ENCODE measurements at places on chromosomes 3 and 15.

DNA sequence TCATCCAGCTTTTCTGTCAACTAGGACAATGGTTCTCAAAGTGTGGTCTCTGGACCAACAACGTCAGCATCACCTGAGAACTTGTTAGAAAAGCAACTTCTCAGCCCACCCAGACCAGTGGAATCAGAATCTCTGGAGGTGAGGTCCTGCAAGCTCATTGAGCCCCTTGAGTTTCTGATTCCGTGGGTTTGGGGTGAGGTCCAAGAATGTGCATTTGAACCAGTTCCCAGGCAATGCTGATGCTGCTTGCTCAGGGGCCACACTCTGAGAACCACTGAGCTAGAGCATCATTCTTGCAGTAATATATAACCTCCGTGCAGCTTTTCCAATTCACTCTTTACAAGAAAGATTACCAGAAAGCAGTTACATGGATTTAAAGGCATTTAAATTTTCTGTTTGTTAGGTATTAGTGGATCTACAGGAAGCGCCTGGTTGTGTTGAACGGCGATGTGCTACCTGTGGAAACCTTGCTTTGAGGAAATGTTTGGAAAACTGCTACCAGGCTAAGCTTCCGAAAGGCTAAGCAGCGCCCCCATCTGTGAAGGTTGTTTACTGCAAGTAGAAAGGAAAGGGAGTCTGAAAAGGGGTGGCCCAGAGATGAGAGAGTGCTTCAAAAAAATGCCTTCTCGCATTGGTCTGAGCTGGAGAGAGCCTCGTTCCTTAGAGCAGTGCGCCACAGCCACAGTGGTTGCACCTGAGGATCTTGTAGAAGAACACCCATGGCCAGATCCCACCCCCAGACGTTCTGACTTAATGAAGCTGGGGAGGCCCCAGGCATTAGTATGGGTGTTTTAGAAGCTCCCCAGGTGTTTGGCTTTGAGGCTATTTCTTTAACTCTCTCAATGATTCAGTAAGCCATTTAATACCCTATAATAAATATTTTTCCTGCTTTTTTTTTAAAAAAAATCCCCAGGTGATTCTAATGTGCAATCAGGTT is 50.0 kb downstream of the RLBP1 start:
- DNase-seq = no peak

GRCh38 chr3:134216191-134216764 is 34.4 kb downstream of the RYK start:
- DNase-seq = no peak

DNA sequence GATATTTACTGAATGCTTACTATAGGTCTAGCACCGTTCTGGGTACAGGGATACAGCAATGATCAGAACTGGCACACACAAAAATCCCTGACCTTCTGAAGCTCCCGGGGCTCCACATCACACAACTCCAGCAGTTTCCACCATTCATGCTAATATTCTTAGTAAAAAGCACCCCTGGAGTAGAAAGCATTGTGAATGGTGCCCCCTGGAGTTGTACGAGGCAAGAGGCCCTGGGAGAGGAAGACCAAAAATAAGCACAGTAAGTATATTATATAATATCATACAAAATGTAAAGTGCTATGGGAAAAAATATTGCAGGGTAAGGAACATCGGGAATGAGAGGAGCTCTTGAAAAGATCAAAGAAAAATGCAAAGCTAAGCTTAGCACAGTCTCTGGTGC is 790 bp upstream of the SRGAP3 start:
- DNase-seq = no peak

GRCh38 chr3:9322780-9323179 is 40.1 kb upstream of the THUMPD3 start:
- no peak for DNase-seq

DNA sequence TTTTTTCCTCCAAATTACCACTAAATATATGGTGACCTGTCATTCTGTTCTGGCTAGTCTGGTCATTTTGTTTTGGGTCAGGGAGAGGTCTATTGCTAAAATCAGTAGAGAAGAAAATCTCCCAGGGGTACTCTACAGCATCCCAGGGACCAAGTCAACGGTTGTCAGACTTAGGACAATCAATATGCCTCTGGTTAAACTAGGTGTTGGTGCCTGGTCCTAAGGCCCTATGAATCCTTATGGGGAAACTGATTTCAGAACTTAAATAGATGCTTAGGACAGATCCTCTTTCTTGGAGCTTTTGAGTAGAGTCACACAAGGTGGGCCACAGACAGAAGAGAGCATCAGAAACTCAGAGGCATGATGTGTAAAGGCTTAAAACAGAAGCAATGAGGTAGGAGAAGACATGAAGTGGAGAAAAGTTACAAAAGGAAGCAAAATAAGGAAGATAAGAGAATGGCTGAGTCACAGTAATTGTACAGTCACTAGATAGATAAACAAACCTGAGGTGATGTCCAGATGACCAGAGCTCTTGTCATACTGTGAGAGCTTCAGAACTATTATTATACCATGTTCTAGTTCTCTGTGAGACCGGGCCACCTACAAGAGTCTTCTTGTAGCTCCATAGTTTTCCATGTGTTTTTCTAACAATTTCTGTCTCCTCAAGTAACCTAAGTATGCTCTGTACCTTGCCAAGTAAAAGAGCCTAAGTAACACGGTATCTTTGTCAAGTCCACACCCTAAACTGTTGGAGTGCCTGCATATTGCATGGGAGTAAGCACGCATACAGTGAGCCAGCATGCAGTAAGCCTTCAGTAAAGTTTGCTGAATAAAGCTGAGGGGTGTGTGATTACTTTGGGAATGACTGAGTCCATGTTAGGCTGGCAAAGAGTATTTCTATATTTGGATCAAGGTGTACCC is 44.6 kb upstream of the LEKR1 start:
- no peak for DNase-seq

GRCh38 chr3:42177068-42177800 is 86.1 kb downstream of the TRAK1 start:
- no peak for DNase-seq

DNA sequence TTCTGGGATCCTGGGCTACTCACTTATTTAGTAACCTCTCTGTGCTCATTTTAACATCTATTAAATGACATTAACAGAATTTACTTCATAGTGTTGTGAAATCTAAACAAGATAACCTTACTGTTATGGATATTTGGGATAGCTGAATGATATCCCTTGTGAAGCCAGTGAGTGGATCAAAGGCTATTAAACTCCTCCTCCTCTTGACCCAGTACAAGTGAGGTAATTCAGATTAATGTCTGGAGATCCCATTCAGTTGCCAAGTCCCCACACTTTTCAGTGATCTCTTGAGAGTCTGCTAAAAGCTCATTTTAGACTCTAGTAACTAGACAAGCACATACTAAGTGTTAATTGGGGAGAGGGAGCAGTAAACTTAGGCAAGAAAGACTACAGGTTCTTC is 2.5 kb upstream of the ANKRD28 start:
- DNase-seq = no peak

- DNase-seq = no peak
Measured at GRCh38 chr3:181619897-181620296, 91.8 kb upstream of the SOX2 start.

- no peak for DNase-seq
Measured at GRCh38 chr3:126956866-126957650, 25.9 kb upstream of the PLXNA1 start.

DNA sequence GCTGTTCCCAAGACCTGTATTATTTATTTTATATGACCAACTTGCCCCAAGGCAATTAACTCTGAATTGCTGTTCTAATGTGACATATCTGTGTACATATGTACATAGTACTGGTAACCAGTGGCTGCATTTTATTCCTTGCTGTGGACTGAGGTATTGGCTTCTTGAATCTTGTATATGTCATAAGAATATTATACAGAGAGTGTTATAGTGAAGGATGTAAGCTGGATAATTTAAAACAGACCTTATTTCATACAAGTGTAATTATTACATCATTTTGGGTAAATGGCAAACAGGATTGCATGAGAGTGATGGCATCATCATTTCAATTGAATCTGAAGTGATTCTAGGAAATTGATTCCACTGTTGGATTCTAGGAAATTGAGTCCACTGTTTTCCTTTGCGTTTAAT is 32.9 kb downstream of the B3GALNT1 start:
- no peak for DNase-seq

DNA sequence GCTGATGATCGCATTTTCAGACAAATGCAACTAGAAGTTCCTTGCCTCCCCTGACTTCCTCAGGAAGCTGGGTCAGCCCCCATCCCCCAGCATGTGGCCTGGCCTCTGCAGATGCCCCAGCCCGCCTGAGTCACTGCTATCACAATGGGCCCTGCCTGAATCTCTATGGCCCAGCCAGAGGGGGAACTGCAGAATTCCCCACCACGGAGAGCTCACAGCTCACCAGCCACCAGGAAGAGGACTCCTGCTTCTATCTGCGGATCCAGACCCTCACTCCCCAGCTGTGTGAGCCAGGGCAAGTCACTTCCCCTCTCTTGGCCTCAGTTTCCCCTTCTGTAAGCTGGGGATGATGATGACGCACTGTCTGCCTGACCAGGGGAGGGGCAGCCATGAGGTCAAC is 6.9 kb downstream of the PLXND1 start:
- no peak for DNase-seq

DNA sequence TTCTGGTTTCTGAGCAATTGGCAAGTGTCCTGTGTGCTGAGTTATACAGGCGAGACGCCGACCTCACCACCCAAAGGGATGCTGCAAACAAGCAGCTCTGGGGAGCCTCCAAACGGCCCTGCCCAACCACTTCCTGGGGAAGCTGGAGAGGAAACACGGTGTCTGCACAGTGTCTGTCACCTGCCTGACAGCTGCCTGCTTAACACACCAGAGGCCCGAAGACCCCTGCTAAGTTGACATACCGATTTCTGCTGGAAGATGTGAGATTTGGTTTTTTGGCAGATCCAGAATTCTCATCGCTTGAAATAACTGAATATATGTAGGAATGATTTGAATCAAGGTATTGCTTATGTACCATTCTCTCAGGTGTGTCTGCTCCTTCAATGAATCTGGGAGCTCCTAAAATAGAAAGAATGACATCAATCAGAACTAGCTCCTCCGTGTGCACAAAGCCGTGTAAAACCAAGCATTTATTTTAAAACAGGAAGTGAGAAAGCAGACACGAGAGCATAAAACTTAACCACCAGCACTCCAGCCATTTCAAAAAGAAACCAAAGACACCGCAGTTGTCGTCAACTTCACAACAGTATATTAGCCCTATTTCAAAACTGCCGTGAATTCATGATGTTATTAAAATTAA is 27.2 kb downstream of the LRRC2 start:
- DNase-seq = peak; percentile 37

DNA sequence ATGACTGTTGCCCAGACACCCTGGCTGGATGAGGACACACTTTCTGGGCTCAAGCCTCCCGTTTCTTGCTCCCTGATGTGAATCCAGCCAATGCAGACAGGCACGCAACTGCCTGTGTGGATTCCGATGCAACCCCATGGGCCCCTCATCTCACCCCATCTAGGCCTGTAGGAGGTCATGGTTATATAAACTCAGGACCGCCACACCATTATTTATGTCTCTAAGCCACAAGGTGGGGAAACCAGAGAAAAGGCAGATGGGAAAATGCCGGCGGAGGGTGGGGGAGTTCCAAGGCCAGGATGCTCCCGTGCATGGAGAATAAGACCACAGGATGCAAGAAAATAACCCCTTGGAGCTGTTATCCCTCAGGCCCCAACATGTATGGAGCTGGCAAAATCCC is 2.0 kb downstream of the MESP1 start:
- no peak for DNase-seq

DNA sequence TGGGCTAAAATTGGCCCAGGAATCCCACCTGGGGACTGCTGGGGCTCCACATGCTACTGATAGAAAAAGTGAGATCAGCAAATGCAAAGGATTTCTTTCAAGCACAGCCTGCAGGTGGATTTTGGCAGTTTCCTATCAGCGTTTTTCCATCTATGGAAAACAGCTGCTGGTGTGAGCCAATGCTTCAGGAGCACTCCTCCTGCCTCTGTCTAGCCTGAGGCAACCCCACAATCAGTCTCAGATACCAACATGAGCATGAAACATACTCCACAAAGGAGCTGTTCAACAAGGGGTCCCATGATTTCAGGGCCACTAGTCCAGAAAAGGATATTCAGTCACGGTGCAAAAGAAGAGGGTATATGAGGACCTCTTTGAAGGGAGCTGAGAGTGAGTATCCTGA is 311.5 kb upstream of the THBS1 start:
- DNase-seq = no peak

- no peak for DNase-seq
Measured at GRCh38 chr15:91196768-91197167, 96.7 kb downstream of the SV2B start.
